ENCODE measurements at places on chromosomes 5 and 9.
A peak's percentile ranks its signal among the peaks of the same experiment; 100 is the strongest.

GRCh38 chr9:117395151-117395650 is 19.7 kb downstream of the ASTN2 start:
- DNase-seq, result no peak

- DNase-seq, result no peak
Observed at GRCh38 chr5:121489972-121490371, 361.7 kb upstream of the FTMT start.

- DNase-seq, result no peak
Observed at GRCh38 chr5:53678981-53679660, 118.7 kb downstream of the NDUFS4 start.

- DNase-seq, result no peak
Observed at GRCh38 chr9:20333991-20334390, 288.3 kb downstream of the MLLT3 start.

DNA sequence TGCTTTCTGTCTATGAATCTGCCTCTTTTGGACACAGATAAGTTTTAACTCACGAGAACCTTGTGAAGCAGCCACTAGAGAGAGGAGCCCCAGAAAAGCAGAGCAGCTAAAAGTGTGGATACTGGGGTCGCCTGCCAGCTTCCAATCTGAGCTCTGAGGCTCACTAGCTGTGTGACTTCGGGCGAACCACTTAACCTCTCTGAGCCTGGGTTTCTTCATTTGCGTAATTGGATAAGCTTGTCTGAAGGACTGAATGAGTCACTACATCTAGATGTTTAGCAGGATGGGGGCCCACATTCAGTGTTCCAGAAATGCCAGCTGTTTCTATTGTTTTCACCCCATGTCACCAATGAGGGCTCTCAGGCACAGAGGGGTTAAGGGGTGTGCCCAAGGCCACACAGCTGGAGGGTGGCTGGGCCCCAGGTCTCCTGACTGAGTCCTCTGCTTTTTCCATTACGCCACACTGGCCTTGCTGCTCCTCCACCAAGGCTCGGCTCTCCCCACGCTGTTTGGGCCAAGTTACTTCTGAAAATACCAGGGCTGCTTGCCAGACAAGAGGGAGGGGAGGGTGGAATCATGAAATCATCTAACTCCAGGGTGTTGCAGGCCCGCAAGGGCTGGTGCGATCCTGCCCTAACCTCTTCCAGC is 36.2 kb downstream of the SH3PXD2B start:
- DNase-seq, result no peak

GRCh38 chr9:5953743-5954707 is 61.4 kb downstream of the RANBP6 start:
- no peak for DNase-seq

- DNase-seq, result peak; percentile 30
Observed at GRCh38 chr9:133059623-133060022, 2.2 kb upstream of the CEL start.

DNA sequence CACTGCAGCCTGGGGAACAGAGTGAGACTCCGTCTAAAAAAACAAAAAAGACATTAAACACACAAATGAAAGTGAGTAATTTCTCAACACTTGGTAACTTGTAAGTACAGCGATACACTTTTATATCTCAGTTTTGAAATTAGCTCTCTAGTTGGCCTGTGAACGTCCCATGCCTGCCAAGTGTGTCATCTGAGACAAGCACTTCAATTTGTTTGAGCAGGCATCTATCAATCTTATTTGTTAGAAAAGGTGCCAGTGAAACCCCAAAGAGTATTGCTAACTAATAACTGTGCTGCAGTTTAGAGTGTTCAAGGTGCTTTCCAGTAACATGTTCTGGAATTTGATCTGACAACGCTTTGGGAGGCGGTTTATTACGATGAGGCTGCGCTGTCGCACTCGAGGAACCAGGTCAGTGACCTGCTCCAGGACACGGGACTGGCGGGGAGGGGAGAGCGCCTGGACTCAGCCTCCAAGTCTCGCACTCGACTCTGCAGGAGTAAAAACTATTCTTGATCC is 1.1 kb upstream of the SPIN1 start:
- no peak for DNase-seq

GRCh38 chr5:133612249-133612860 is at the start of gene FSTL4:
Gene FSTL4, minus strand, starts transcription at chr5:133612541.
- no peak for DNase-seq
